ENCODE measurements at places on chromosomes 2 and 18.

DNA sequence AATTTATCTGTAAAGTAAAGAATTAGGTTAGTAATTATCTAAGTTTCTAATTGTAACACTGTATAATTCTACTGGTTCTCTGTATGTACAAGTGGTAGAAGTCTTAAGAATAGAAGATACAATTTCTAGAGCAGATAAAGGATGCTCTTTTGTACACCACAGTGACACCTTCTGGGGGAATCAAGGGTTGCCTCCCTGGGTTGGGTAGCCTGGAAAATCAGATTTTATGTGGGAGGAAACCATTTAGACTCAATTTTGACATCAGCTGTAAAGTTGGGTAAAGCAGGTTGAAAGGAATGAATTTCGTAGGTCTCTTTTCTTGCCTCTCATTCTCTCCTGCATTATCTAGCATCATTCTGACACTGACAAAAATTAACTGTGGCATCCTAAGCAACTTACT, 354.8 kb downstream of the DCC start:
- no peak for DNase-seq

DNA sequence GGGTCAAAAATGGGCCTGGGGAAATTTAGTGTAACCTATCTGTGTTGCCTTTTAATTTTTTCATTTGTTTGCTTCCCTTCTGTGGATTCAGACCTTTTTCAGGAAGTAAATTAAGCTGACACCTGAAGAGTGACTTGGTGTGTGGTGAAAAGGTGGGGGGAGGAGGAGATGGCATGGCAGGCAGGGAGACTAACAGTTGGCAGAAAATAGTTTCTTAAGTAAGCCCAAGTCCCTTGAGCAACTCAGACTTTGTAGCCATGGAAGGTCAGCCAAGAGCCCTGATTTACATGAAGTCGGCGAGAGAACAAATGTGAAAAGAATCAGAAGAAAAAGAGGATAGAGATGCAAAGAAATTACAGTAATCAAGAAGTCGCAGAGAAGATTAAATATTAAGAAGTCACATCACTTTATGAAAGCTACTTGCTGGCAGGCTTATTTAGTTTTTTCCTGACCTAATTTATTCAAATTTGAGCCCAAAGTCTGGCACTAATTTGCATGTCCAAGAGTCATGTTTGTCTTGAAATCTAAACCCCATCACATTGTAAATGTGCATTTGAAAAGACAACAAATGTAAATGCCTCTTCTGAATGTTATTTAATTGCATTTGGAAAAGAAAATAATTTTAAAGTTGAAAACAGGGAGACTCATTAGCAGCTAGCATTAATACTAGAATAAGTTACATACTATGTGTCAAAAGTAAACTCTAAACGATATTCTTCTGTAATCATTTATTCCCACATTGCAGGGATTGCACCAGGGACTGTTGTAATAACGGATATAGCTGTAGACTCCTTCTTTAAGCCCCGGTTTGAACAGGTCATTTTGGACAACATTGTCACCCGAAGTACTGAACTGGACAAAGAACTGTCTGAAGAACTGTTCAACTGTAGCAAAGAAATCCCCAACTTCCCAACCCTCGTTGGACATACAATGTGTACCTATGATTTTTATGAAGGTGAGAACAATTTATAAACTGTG, 19.3 kb downstream of the UPP2 start:
- no peak for DNase-seq

DNA sequence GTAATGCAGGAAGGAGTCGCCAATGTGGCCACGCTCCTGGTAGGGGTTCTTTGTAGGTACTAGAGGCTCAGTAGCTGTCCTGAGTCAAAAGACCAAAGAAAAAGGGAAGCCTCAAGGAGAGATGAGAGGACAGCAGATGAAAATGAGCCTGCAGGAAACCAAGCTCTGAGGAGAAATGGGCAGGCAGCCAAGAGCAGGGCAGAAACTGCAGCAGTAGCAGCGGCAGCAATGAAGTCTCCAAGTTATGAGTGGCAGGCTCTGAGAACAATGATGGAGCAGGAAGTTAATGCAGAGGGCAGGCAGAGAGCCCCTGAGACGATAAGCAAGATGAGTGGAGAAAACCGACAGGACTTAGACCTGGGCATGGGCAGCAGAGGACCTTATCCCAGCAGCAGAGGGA, 48.2 kb upstream of the TMEM200C start:
- no peak for DNase-seq

DNA sequence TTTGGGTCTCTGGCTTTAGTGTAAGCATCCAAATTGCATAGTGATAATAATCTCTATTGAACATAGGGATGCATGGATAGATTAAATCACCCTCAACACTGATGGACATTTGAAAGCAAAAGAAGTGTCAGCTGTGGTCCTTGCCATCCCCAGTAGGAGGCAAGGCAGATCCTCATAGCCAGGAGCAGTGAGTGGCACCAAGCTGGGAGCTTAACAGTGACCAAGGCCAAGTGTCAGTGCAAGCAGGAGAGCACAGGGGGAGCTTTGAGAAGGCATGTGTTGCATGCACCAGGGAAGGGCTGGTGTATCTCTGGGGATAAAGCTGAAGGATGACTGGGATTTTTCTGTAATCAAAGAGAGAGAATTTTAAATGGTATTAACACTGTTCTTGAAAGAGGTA, 14.7 kb downstream of the SLC14A1 start:
- DNase-seq = no peak

- DNase-seq = no peak
These were observed 8.7 kb downstream of the CAPN13 start for GRCh38 chr2:30798536-30798991.

- DNase-seq = no peak
These were observed 141.5 kb upstream of the PKDCC start for GRCh38 chr2:41906338-41906725.

GRCh38 chr2:18001671-18002070, 123.2 kb downstream of the KCNS3 start:
- no peak for DNase-seq
